ENCODE measurements at places on chromosomes 4 and X. TPM values are rescaled to one million over a fixed set of nuclear protein-coding genes. Genes with fewer than 3 reads are reported as not detected.

DLG3 gene
- 54.2 TPM for total RNA-seq

FRAS1 gene
- total RNA-seq, result 111 TPM

SOWAHB gene
- total RNA-seq, result 2.8 TPM

LRRC66 gene
- 0.24 TPM for total RNA-seq

ODAPH gene
- total RNA-seq, result not detected

PLK4 gene
- total RNA-seq, result 37.3 TPM

MTMR8 gene
- 8.8 TPM for total RNA-seq

MAGEA11 gene
- not detected for total RNA-seq

CPE gene
- 18.5 TPM for total RNA-seq

HPGDS gene
- not detected for total RNA-seq

KLHL4 gene
- total RNA-seq, result 6.2 TPM

PARM1 gene
- 9.4 TPM for total RNA-seq

NOX1 gene
- not detected for total RNA-seq

REELD1 gene
- total RNA-seq, result not detected

XAGE1A gene
- total RNA-seq, result not detected

SMARCA1 gene
- 51.8 TPM for total RNA-seq

BEND2 gene
- total RNA-seq, result not detected

PLS3 gene
- 128 TPM for total RNA-seq

PGAM4 gene
- 0.52 TPM for total RNA-seq

TLR6 gene
- 0.14 TPM for total RNA-seq

All from GM23338 (cell line).